Muscle of back (tissue), 13 donors: ENCODE measurements at places on chromosomes 1 and 21. TPM values are rescaled to one million over a fixed set of nuclear protein-coding genes. Genes with fewer than 3 reads are reported as not detected.

Gene AADACL4
- not detected for polyA plus RNA-seq

DNA sequence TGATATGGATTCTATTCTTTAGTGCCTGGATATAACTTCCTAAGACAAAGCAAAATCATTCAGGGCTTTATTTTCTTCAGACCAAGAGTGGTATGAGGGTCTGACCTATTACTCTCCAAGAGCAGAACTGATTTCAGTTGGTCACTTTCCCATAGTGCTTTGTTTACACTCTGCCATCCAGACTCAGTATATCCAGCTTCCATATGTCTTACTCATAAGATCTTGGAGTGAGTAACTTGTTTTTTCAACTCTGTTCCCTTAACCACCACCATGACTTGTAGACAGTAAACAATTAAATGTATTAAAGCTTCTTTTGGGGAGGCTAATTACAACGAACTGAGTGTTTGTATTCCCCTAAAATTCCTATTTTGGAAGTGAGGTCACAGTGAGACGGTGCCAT, 83.4 kb downstream of the USP24 start:
- DNase-seq: no peak

- no peak for DNase-seq
These were observed 1106.9 kb upstream of the ADGRL4 start for GRCh38 chr1:80113168-80114038.

Gene NKAIN1
- polyA plus RNA-seq: 1.5 TPM

GRCh38 chr1:216926720-216927510, 203.7 kb upstream of the ESRRG start:
- DNase-seq: no peak

- no peak for DNase-seq
These were observed 35.7 kb upstream of the CNN3 start for GRCh38 chr1:94962409-94963265.
